Activated effector memory CD4-positive, alpha-beta T cell treated with anti-CD3 and anti-CD28 coated beads, Interleukin-2, amount 50 U/mL, for 16 hours (primary cell): ENCODE measurements at places on chromosomes 2 and 18.

DNA sequence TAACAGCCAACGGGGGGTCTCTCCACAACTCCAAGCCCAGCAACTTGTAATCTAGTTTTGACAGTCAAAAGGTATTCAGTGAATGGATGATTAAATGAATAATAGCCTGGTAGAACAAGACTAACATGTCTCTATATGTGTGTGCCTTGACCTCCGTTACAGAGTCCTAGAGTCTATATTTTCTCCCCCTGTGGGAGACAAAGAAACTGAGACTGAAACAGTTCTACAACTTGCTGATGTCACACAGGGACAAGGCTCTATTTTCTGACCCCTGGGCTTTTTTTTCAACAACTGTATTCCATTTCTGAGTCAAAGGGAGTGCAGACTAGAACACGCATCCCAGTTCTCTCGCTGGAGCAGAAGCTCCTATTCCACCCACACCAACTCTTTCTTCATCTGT is 223.6 kb upstream of the AGAP1 start:
- no peak for DNase-seq

DNA sequence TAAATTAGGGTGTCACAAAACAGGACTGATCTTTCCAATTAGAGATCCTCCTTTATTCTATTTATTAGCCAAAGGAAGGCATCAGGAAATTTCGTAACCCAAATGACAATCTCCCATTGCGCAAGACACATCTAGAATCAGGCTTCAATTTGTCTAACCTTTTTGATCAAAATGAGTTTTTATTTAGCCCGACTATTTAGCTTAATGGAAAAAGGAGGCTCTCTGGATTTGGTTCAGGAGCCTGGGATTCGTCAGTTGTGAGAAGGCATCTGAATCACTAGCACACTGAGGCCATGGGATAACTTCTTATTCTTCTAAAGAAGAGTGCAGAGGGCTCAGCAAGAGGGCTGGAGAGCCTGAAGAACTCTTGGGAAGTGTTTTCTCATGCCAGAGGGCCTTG is 332.1 kb upstream of the ETAA1 start:
- no peak for DNase-seq

- DNase-seq = no peak
Measured at GRCh38 chr18:39365836-39366485, 1800.4 kb upstream of the CELF4 start.

GRCh38 chr2:148279216-148279615 is 258.3 kb downstream of the MBD5 start:
- no peak for DNase-seq

GRCh38 chr2:69359371-69359770 is 27.7 kb downstream of the GFPT1 start:
- no peak for DNase-seq

DNA sequence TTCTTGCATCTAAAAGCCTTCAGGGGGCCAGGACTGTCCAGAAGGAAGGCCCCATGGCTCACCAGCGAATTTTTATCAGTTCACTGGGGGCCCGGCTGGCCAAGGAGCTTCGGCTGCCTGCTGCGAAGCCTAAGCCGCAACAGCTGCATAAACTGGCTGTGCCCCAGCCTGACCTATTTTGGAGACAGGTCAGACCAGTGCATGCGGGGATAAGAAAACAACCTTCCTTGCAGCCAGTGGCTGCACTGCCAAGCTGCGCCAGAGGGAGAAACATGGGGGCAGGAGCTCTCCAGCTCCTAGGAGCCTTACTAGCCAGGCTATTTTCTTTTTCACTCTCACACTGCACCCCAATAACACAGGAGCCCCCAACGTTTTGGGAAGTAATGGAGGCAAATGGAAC is 15.2 kb downstream of the PAX3 start:
- no peak for DNase-seq

GRCh38 chr18:33184175-33184574 is 256.3 kb downstream of the CCDC178 start:
- no peak for DNase-seq

GRCh38 chr18:48182779-48183178 is 226.4 kb downstream of the ZBTB7C start:
- no peak for DNase-seq

DNA sequence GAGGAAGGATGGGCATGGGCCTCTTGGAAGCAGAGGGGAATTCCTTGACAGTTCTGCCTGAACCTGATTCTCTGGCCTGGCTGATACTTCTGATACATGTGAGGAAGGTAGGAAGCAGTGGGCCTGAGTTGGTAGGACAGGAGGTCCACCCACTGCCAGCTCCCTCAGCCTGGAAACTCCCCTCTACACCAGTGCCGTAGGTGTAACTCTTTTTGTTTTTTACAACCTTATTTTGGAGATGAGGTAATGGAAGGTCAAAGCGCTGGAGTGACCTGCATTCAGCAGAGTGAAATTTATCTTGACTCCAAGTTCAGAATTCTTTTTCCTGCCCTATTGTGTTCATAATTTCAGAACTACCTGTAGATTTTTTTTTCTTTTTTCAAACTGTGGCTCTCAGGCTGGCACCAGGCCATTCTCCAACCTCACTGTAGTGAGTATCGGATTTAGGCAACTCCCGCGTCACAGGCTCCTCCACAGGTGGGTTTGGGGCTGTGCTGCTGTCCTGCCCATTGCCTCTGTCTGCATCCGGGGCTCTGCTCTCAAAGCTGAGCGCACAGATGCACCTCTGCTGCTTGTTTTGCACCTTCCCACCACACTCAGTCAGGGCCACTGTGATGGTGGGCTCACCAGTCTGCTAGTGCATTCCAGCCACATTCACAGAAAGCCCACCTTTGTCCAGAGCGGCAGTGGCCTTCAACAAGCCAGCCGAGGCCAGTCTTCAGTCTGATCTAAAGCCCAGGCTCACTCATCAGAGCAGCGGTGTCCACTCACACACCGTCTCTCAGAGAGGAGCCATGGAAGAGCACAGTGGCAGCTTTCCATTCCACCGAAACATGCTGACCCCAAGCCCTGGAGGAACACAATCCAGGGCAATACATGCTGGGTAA is 87.2 kb downstream of the UXS1 start:
- peak; percentile 63 for DNase-seq

DNA sequence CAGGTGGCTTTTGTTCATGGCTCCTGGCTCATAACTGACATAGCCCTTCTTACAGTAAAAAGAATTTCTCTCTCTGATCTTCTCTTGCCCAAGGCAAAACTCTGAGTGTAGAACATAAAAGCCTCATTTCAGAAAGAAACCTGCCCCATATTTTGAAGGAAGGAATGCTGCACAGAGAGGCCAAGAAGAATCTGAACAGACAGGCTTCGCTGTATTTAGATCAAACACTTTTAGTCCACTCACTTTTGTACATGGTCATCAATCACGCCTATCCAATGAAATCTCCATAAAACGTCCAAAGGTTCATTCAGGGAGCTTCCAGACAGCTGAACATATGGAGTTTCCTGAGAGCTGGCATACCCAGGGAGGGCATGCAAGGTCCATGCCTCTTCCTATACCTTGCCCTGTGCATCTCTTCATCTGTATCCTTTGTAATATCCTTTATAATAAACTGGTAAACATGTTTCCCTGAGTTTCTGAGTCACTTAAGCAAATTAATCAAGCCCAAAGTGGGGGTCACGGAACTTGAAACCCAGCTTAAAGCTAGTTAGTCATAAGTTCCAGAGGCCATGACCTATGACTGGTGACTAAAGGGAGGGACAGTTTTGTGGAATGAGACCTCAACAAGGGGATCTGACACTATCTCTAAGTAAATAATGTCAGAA is 62.5 kb upstream of the TMEM247 start:
- no peak for DNase-seq

GRCh38 chr2:51158251-51158650 is 126.3 kb upstream of the NRXN1 start:
- DNase-seq = no peak

GRCh38 chr18:34038086-34038485 is 186.6 kb downstream of the NOL4 start:
- DNase-seq = no peak
